ENCODE measurements at places on chromosomes 1 and 21. TPM values are rescaled to one million over a fixed set of nuclear protein-coding genes. Genes with fewer than 3 reads are reported as not detected.

SLC35F3 gene
- not detected for total RNA-seq

DNA sequence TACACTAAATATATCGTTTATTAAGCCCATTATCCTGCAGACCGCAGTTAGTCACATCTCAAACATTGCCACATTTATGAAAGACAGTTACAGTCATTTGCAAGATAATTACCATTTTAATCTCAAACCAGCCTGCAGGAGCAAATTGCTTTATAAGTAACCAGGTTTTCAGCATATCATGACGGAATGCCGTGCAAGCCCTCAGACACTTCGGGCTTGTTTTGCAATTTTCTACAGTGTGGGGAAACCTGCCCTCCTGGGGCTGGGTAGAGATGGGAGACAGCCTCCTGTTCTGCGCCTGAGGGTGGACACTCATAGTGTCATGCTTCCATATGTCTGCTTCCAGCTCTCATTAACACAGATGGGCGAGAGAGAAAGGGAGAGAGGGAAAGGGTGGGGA is 563.9 kb downstream of the NPHP4 start:
- no peaks in the 10 kb centered on the region for H3K36me3 ChIP-seq
- no peak for DNase-seq
- no peaks in the 10 kb centered on the region for H3K4me1 ChIP-seq

BMP8B gene
- total RNA-seq, result 0.08 TPM

GRCh38 chr1:223827193-223827663 is 18.5 kb downstream of the TP53BP2 start:
- peaks cover 3% of the 10 kb centered on the region for H3K4me1 ChIP-seq
- no peaks in the 10 kb centered on the region for H3K36me3 ChIP-seq
- H3K4me3 ChIP-seq, result no peak overlapping the region
- DNase-seq, result no peak
- no peak overlapping the region for H3K27ac ChIP-seq

- peaks cover 3% of the 10 kb centered on the region for H3K27me3 ChIP-seq
- DNase-seq, result no peak
- H3K36me3 ChIP-seq, result no peaks in the 10 kb centered on the region
- H3K4me3 ChIP-seq, result no peak overlapping the region
- H3K4me1 ChIP-seq, result no peaks in the 10 kb centered on the region
Observed at GRCh38 chr1:45171575-45171974, 34.8 kb downstream of the ZSWIM5 start.

Measured in SJSA1 (cell line).